ENCODE measurements at places on chromosomes 3 and 15.

GRCh38 chr15:42707068-42707467, 29.9 kb downstream of the CDAN1 start:
- DNase-seq, result no peak

GRCh38 chr3:86814918-86815655, 175.9 kb downstream of the VGLL3 start:
- DNase-seq, result no peak

GRCh38 chr3:81289676-81290075, 471.8 kb downstream of the GBE1 start:
- no peak for DNase-seq

- DNase-seq, result no peak
These were observed 68.4 kb downstream of the BFSP2 start for GRCh38 chr3:133468251-133468721.

GRCh38 chr3:59319442-59319841, 269.6 kb upstream of the CFAP20DC start:
- DNase-seq, result no peak

DNA sequence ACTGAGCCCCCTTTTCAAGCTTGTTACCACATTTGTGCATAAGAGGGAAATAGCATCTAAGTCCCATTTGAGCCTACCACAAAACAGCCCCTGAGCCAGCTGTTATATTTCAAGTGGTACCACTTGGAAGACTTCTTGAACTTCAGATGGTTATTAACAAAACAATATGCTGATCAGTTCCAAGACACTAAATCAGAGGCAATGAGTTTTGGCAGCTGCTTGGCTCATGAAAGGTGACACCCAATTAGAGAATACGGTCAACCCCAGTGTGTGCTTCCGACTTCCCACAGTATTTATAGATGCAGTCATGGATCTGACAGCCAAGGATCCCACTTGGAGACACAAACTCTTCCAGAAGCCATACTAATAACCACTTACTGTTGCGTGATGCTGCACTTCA, 469.6 kb upstream of the PPP2R3A start:
- DNase-seq, result no peak

GRCh38 chr15:25655207-25655948, 207.7 kb downstream of the ATP10A start:
- no peak for DNase-seq

DNA sequence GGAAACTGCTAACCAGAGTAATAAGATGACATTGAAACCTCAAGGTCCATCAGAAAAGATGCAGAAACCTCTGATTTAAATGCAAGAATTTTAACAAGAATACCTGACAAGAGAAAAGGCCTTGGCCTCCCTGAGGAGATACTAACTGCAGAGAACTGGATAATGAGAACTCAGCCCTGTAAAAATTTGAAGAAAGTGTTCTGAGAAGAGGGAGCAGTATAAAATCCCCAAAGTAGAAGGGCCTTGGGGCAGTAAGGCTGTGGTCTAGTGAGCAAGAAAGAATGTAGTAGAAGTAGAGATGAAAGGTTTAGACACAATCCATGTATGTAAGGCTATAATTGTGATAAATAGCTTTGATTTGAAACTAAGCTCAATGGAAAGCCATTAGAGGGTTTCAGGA, 394.1 kb downstream of the ZBBX start:
- DNase-seq, result no peak

DNA sequence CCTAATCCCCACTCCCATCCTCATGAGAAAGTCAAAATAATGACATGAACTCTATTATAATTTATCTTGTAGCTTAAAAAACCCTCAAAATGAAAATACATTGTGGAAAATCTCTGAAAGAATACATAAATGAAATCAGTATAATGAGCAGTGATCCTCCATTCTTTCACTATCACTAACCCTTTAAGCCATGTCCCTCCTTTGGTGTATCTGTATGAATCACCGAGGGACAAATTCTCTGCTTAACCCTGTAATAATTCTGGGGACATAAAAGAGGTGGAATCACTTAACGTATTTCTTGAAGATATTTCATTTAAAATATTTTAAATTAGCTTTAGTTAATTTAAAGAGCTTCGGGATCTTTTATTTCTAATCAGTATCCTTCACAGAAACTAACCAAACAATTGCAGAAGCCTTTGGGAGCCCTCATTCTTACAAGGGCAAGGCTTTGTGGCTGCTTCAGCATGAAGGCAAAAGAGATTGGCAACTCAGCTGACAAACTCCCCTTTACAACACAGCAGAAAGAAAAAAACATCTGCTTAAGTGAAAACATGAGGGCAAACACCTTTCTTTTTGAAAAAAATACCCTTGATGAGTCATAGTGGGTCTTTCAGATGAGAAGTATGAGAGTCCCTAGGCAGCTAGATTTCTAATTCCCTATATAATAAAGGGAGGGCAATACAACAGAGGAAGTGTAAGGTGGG, 44.0 kb upstream of the ALCAM start:
- DNase-seq, result no peak

GRCh38 chr3:181425074-181425473, 286.7 kb upstream of the SOX2 start:
- DNase-seq, result no peak

DNA sequence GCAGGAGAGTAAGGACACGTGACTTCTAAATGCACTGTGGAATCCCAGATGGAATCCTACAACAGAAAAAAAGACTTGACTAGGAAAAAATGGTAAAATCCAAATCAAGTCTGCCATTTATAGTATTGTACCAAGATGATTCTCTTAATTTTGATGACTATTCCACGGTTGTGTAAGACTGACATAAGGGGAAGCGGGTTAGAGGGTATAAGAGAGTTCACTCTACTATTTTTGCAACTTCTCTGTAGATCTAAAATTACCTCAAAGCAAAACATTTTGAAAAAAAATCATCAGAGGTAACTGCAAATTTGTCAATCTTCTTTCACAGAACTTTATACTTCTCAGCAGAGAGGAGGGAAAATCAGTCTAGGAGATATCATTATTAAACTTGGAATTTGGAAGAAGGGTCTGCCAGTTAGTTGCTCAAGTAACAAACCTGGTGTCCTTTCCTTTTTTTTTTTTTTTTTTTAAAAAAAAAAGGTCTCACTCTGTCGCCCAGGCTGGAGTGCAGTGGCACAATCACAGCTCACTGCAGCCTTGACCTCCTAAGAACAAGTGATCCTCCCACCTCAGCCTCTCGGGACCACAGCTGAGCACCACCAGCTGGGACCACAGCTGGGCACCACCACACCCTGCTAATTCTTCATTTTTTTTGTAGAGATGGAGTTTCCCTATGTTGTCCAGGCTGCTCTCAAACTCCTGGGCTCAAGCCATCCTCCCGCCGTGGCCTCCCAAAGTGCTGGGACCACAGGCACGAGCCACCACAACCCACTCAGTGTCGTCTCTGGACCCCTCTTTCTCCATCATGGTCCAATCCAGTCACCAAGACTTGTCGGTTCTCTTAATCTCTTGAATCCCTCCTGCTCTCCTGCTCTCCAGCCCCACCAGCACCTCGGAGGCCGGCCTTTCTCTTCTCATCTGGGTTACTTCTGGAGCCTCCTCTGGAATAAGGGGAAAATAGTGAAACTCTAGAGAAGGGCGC, 14.9 kb upstream of the HES1 start:
- no peak for DNase-seq

GRCh38 chr15:39275066-39275465, 305.8 kb upstream of the THBS1 start:
- no peak for DNase-seq

DNA sequence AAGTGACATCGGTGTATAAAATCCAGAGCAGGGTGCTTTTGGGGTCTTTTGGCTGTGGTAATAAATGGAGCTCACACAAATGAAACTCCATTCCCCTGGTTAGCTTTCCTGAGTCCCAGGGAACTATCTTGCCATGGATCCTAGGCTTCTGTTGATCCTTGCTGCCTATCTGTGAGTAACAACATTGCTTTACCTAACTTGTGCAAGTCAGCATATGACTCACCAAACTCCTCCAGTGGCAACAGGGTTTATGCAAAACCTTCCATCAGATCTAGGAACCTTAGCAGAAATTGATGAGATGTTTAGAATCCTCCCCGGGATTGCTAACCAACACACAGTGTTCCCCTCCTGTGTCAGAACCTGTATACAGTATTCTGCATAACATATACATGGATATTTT, 105.4 kb downstream of the SCAPER start:
- DNase-seq, result no peak

DNA sequence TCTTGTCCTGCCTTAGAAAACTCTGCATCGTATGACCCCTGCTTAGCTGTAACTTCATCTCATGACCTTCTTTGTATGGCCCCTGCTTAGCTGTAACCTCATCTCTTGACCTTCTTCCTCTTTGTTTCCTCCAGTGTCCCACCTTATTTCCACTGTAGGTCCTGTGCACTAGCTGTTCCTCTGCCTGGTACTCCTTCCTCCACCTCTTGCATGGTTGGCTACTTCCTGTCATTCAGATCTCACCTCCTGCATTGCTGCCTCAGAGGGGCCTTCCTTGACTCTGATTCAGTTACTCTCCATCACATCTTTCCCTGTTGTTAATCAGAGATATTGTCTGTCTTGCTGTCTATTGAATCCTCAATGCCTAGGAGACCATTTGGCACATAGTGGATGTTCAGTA, 63.2 kb downstream of the PDE8A start:
- DNase-seq, result no peak

DNA sequence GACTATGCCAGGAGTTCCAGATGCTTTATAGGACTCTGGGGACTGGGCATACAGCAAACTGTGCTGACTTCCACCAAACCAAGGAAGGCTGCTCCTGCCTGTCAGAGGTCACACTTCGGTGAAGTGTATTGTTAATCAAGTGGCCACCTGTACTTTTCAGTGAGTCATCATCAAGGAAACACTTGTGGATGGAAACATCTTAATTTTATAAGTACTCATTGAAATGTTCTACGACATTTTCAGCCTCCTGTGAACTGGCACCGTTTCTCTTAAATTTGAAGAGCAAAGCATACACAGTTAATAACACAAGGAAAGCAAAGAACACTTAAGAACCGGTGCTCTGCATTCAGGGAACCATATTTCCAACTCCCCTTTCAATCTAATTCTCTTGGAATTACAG, 801.7 kb upstream of the DPPA4 start:
- no peak for DNase-seq

- DNase-seq, result no peak
These were observed 31.3 kb downstream of the STAC start for GRCh38 chr3:36411587-36411986.

DNA sequence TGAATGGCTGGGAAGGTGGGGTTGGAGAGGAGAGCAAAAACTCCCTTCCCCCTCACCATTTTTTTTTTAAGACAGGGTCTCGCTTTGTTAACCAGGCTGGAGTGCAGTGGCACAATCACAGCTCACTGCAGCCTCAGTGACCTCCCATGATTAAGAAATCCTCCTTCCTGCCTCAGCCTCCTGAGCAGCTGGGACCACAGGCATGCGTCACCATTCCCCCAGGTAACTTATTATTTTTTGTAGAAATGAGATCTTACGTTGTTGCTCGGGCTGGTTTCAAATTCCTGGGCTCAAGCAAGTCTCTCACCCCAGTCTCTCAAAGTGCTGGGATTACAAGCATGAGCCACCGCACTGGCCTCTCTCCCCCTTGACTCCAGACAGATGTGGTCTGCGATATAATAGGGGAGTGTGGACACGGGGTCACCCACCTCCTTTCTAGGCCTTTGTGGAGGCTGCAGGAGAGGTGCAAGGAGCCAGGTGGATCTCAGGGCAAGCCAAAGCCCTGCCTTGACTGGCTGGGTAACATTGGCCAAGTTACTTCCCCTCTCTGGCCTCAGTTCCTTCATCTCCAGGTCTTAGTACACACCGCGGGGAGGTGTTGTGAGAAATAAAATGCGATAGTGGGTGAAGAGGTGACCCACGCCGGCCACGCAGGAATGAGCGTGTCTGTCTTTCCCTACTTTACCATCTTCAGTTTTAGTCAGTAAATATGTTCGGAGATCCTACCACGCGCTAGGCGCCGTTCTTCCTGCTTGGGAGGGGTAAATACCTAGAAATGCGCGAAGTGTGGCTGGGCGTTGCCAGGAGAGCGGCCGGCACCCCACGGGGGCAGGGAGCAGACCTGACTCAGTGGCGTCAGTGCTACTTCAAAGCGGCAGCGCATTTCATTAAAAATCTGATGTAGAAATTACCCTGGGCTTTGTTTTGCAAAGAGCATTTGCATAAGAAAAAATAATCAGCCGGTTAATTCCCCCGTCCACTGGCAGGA, 20.2 kb upstream of the CORO2B start:
- DNase-seq, result no peak

DNA sequence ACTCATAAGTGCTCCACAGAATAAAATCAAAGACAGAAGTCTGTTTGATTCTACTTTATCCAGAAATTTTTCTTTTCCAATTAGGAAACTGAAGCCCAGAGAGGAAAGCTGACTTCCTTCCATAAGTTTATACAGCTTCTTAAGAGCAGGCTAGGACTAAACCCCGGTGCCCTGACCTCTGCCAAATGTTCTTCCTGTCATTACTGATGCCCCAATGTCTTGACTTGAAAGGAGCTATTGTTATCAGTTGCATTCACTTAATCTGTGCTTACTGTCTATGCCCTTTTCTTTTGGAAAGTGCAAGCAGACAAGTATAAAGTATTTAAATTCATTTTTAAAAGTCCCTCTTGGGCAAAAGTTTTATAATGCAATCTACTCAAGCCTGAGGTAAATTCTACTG, 18.1 kb downstream of the CD200 start:
- no peak for DNase-seq

GRCh38 chr3:73197187-73197586, 135.7 kb downstream of the EBLN2 start:
- DNase-seq, result no peak

GRCh38 chr3:40042752-40043443, 233.5 kb downstream of the MYRIP start:
- DNase-seq, result no peak

GRCh38 chr3:129122412-129123011, 908 bp upstream of the RAB43 start:
- DNase-seq, result no peak

DNA sequence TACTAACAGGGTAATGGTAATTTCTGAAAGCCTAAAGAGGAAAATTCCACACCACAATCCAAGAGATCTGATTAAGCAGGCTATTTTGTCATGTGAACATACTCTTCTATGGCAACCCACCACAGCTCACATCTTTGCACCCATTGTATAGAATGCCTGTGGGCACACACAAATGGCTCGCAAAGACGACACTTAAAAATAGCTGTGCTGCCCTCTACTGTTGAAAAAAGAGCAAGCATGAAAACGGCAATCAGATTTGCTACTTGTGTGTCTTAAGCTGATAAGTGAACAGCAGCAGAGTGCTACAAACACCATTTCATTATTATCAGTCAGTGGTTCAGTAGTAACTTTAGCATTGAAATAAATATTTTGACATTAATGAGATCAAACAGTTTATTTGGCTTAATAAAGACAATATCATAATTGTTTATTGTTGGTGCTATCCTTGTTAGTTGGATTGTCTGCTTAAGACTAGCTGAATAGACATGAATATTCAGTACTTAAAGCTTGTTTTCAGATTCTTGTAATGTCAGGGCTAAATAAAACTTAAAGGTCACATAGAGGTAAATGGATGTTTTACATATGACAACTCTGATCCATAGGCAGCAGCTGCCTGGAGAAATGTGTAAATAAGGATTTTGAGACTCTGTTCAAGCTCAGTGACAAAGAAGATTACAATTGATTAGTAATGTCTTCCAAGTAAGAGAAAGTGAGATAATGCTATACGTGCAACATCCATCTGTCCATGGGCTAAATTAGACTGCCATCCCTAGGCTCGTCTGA, 199.1 kb downstream of the LRRN1 start:
- DNase-seq, result peak; percentile 41
